HFFc6 (cell line): ENCODE measurements at places on chromosomes 5 and 9. TPM values are rescaled to one million over a fixed set of nuclear protein-coding genes. Genes with fewer than 3 reads are reported as not detected.
A peak's percentile ranks its signal among the peaks of the same experiment; 100 is the strongest.

DPYSL3 gene
- total RNA-seq: 40.4 and 55.4 TPM in 2 replicates

DNA sequence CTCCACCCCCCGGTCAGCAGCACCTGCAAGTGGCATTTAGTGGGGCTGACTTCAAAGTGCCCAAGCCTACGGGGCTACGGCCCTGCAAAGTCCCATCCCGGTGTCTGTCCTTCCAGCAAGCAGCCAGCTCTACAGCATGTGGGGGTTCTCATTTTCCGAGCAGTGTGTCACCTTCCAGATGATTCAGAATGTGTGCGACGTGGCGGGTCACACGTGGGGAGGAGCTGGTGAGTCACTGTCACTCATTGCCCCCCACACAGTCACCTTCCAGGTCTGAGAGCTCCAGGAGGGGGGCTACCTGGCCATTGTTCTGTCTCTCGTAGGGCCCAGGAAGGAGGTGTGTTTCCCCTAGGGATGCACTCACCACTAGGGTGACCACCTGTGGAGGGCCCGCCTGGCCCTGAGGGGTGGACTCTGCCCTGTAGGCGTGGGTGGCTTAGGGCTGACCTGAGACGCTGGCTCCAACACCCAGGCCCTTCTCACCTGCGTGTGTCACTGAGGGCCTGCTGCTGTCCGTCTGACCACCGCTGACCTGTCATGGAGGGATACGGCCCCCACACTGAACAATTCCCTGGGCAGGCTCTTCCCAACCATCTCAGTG, 70.2 kb downstream of the SEMA4D start:
- peaks cover 8% of the 10 kb centered on the region for H3K27me3 ChIP-seq
- no peaks in the 10 kb centered on the region for H3K4me1 ChIP-seq
- no peak overlapping the region for H3K4me3 ChIP-seq
- no peaks in the 10 kb centered on the region for H3K36me3 ChIP-seq
- no peak for DNase-seq

FOXD4L6 gene
- total RNA-seq: not detected in 2 replicates

DNA sequence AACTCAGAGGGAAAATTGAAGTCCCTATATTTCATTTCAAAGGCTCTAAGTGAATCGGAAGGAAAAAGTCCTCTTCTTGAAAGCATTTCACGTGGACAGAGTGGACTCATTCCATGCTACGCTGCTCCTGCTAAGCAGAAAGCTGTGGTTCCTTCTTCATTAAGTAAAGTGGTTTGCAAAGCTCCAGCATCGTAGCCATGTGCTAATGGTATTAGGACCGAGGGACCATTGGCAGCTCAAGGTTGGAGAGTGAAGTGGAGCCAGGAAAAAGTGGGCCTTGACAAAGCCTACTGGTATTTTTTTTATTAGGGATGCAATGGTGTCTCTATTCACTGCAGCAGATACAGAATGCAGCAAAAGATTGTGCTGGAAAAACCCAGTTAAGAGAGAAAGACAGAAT, 16.4 kb upstream of the SEMA4D start:
- no peaks in the 10 kb centered on the region for H3K4me1 ChIP-seq
- H3K27ac ChIP-seq: no peak overlapping the region
- DNase-seq: no peak
- peaks cover 14% of the 10 kb centered on the region for H3K27me3 ChIP-seq
- no peak overlapping the region for H3K4me3 ChIP-seq
- no peaks in the 10 kb centered on the region for H3K36me3 ChIP-seq

GRCh38 chr5:78594610-78595457, 53.7 kb downstream of the LHFPL2 start:
- H3K4me1 ChIP-seq: peaks cover 94% of the 10 kb centered on the region
- peak overlapping the region; percentile 94 for H3K27ac ChIP-seq
- DNase-seq: peak; percentile 98
- no peak overlapping the region for H3K4me3 ChIP-seq

GRCh38 chr5:34576891-34577666, 79.0 kb upstream of the RAI14 start:
- H3K27ac ChIP-seq: peak overlapping the region; percentile 64
- peak; percentile 43 for DNase-seq
- H3K27me3 ChIP-seq: no peaks in the 10 kb centered on the region; the same call in 1 of the 2 replicates
- no peak overlapping the region for H3K4me3 ChIP-seq
- H3K36me3 ChIP-seq: peaks cover 9% of the 10 kb centered on the region

DNA sequence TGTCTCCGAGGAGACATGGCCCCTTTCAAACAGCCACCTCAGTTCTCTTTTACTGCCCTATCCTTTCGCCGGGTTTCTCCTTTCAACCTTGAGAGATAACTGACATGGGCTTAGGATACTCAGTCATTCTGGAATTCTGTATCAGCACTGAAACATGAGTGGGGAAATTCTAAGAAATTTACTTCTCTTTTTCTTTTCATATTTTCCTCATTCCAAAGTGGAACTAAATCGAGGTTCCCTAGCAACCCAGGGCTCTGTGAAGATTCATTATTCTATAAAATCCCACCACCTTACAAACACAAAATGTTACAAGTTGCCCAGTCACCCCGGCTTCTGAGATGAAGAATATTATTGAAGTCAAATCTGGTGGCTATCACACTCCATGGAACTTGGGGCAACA, 319.2 kb downstream of the ENC1 start:
- H3K4me3 ChIP-seq: no peak overlapping the region
- H3K27ac ChIP-seq: no peak overlapping the region
- H3K36me3 ChIP-seq: no peaks in the 10 kb centered on the region; the same call in 1 of the 2 replicates
- DNase-seq: no peak
- H3K27me3 ChIP-seq: peaks cover 2% of the 10 kb centered on the region; the same call in 1 of the 2 replicates
- peaks cover 41% of the 10 kb centered on the region for H3K4me1 ChIP-seq

- no peaks in the 10 kb centered on the region for H3K4me1 ChIP-seq
- H3K27me3 ChIP-seq: no peaks in the 10 kb centered on the region
- no peak overlapping the region for H3K4me3 ChIP-seq
- H3K36me3 ChIP-seq: peaks cover 5% of the 10 kb centered on the region; the same call in 1 of the 2 replicates
These were observed 25.6 kb upstream of the RNF180 start for GRCh38 chr5:64140018-64140417.

DNA sequence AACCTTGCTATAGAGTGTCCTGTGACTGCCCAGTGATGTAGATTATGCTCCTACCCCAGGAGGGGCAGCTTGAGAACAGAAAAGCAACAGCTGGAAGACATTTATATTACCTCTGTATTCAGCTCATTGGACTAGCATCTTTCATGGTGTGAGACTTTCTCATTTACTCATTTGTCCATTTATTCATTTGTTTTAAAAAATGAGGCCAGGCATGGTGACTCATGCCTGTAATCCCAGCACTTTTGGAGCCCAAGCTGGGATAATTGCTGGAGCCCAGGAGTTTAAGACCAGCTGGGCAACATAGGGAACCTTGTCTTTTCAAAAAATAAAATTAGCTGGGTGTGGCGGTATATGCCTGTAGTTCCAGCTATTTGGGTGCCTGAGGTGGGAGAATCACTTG, 130.0 kb upstream of the LHFPL2 start:
- H3K4me1 ChIP-seq: peaks cover 30% of the 10 kb centered on the region
- H3K4me3 ChIP-seq: no peak overlapping the region
- peaks cover 11% of the 10 kb centered on the region; the same call in 1 of the 2 replicates for H3K36me3 ChIP-seq
- H3K27me3 ChIP-seq: peaks cover under 1% of the 10 kb centered on the region
- peak; percentile 29 for DNase-seq

DNA sequence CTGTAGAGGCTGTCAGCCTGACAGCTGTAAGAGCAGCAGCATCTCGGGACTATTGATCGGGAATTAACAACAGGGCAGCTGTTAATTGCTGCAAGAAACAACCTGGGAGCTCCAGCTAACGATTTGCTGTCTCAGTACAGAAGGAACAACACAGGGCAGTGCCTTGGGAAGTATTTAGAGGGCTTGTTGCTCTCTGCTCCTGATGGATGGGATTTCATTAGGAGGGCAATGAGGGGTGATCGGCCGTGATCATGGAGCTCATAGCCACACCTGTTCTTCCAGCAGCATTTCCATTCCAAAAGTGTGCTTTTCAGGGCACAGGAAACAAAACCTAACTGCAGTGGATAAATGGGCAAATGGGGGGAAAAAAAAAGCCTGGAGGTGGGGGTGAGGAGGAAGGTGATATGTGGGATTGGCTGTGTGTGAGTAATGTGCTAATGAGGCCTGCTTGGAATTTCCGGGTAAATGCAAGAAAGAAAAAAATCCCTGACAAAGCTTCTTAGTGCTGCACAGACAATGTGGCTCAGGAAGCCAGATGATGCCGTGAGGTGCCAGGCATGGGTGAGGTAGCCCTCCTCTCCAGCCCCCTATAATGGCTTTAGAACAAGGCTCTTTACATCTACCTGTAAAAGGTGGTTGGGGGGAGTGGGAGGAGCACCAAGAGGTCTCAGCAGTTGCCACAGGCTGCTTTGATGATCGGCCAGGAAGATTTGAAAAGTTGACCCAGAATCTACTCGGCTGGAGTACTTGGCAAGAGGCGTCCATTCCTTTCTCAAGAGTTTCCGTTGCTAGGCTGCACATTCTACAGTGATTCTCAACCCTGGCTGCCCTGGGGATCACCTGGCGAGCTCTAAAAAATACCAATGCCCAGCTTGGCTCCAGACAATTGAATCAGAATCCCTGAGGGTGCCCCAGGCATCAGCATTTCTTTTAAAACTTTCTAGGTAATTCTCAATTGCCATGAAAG, 139.5 kb upstream of the KLF9 start:
- no peaks in the 10 kb centered on the region for H3K36me3 ChIP-seq
- peak overlapping the region; percentile 54; the same call in 1 of the 2 replicates for H3K4me3 ChIP-seq
- H3K27ac ChIP-seq: peak overlapping the region; percentile 91; the same call in 1 of the 2 replicates
- H3K27me3 ChIP-seq: no peaks in the 10 kb centered on the region; the same call in 1 of the 2 replicates

DNA sequence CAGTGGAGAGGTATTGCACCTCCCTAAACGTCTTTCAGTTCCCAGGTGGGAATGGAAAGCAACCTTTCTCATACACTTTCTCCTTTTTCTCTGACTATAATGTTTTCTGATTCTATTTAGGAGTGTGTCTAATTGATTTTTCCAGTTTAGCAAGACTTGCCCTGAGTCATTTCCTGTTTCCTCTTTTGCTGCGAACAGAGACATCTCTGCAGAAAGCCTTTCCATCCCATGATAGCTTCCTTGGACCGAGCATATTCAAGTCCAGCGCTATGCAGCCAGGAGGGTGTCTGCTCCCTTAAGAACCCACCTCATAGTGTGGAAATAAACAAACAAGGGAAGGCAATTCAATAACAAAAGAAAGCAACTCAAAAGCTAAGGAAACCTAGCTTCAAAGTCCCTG, 60.0 kb upstream of the CDH6 start:
- no peak for DNase-seq
- H3K27me3 ChIP-seq: peaks cover 2% of the 10 kb centered on the region; the same call in 1 of the 2 replicates
- peaks cover 17% of the 10 kb centered on the region; the same call in 1 of the 2 replicates for H3K4me1 ChIP-seq
- no peaks in the 10 kb centered on the region for H3K36me3 ChIP-seq
- peak overlapping the region; percentile 41; the same call in 1 of the 2 replicates for H3K4me3 ChIP-seq
- H3K27ac ChIP-seq: no peak overlapping the region

OLFML2A gene
- total RNA-seq: 0.36 to 0.48 TPM (median 0.38 TPM) in 3 replicates

DNA sequence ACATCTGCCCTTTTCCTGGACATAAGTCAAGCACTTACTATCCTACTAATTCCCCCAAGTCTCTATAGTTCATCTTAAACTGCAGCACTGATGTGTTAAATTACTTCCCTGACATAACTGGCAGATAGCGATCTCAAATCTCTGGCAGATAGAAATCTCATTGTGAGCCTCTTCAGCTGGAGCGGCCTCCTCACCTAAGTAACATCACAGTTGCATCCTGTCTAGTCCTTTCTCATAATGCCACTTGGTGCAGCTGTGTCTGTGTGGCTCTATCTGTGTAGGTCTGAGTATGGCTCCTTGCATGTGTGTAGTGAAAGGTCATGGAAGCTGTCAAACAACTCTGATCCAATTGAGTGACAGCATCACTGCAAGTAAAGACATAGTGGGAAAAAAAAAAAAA, 53.6 kb upstream of the FST start:
- H3K27ac ChIP-seq: no peak overlapping the region; the same call in 1 of the 2 replicates
- no peak overlapping the region for H3K4me3 ChIP-seq
- no peak for DNase-seq
- peaks cover 98% of the 10 kb centered on the region for H3K4me1 ChIP-seq
- H3K36me3 ChIP-seq: 0 out of 2 replicates have a peak, but pooled peaks cover 13% of the 10 kb centered on the region
- no peaks in the 10 kb centered on the region for H3K27me3 ChIP-seq

FOXD4L3 gene
- total RNA-seq: not detected in 2 replicates

CYSRT1 gene
- 0.69 to 1.5 TPM (median 1.1 TPM) in 3 replicates for total RNA-seq

GRCh38 chr9:86854898-86855523, 92.3 kb downstream of the GAS1 start:
- no peaks in the 10 kb centered on the region for H3K36me3 ChIP-seq
- H3K4me3 ChIP-seq: no peak overlapping the region

FAM153A gene
- not detected in 2 replicates for total RNA-seq

DNA sequence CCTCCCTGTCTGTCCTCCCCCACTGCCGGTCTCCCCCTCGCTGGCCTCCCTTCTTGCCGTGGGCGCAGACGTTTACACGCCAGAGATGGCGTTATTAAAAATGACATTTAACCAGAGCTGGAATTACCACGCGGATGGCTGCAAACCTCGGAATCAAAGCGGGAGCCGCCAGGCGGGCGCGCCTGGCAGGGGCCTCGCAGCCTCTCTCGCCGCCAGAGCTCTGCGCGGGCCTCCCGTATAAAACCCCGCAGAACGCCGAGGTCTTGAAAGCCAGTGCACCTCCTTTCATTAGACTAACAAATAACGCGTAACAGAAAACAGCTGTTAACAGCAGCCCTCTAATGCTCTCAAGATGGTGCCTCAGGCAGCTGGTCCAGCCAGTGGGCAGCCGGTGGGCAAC, 10.2 kb downstream of the PRRX2 start:
- DNase-seq: no peak
- H3K27ac ChIP-seq: no peak overlapping the region
- H3K36me3 ChIP-seq: no peaks in the 10 kb centered on the region; the same call in 1 of the 2 replicates
- H3K4me1 ChIP-seq: peaks cover 39% of the 10 kb centered on the region
- H3K27me3 ChIP-seq: no peaks in the 10 kb centered on the region; the same call in none of the 2 replicates

DNA sequence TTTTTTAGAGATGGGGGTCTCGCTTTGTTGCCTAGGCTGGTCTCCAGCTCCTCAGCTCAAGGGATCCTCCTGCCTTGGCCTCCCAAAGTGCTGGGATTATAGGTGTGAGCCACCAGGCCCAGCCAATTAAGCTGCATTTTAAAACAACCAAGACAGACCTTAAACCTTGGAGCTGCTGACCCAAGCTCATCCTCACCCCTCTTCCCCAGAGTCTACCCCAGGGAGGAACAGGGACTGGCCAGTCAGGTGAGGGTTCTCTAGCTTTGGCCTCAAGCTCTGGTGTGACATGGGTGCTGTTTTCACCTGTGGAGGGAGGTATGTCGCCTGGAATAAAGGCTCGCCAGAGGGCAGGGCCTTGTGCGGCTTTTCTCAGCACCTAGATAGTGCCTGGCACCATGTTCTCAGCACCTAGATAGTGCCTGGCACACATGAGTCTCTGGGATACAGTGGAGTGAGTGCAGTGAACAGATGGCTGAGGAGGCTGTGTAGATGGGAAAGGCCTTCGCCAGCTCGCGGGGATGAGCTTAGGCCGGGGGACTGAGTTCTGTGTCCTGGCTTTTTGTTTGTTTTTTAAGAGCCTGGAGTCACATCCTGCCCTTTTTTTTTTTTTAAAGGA, 7.4 kb downstream of the CDK9 start:
- 0 out of 2 replicates have a peak overlapping the region, but pooled peaks have one; percentile 24 for H3K27ac ChIP-seq
- H3K27me3 ChIP-seq: peaks cover 5% of the 10 kb centered on the region
- no peak overlapping the region for H3K4me3 ChIP-seq

LHX3 gene
- total RNA-seq: not detected in 3 replicates
